ENCODE measurements at places on chromosomes 1 and 21.

DNA sequence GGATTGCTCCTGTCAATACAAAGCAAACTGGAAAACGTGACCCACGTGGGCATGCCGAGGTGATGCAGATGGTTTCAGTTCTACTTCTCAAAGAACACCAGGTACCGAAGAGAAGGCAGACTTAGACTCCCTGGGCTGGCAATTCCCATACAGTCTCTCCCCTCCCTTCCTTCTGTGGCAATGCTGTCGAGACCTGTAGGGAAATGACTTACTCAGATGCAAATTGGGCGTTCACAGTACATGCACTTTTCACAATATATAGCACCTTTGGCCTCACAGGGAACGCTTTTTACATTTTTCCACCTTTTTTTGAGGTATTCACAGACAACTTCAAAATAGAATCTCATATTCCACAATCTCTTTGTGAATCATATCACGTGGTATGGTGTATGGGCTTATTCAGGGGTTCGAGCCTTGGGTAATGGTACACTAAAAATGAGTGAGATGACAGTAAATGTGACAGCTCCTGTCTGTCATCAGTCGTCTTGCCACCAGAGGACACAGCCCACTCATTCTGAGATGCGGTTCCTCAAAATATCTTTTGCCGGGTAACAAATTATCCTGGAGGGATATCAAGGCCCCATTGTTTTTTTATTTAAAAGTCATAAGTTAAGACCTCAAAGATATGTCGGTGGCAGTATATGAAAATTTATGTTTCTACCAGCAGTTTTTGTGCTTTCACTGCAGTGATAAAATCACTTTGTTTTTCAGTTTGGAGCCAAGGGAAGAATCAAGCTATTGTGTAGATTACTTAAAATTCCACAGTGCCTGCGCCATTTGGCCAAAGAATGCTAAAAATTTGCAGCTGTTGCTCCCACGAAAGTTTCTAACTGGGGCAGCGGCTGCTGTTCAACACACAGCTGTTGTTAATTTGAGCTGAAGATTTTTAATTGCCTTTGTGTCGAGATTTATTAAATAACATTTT lies 168.4 kb downstream of the ZZZ3 start:
- peak; percentile 88 for DNase-seq

- no peak for DNase-seq
Observed at GRCh38 chr1:160628799-160629263, 18.0 kb downstream of the SLAMF1 start.

DNA sequence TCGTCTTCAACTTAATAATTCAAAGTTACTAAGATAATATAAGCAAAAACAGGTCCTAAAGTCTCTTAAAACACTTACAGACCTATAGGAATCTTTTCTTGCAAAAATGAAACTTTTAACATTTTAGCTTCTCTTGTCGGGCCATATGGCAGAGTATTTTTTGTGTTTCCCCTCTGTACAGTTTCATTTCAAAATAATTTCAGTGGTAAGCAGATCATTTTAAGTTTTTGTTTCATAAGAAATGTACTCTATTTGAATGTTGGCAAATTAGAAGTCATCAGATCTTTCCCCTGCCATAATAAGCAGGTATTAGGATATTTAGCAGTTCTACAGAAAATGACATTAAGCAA lies 37.9 kb downstream of the RGL1 start:
- DNase-seq = no peak

DNA sequence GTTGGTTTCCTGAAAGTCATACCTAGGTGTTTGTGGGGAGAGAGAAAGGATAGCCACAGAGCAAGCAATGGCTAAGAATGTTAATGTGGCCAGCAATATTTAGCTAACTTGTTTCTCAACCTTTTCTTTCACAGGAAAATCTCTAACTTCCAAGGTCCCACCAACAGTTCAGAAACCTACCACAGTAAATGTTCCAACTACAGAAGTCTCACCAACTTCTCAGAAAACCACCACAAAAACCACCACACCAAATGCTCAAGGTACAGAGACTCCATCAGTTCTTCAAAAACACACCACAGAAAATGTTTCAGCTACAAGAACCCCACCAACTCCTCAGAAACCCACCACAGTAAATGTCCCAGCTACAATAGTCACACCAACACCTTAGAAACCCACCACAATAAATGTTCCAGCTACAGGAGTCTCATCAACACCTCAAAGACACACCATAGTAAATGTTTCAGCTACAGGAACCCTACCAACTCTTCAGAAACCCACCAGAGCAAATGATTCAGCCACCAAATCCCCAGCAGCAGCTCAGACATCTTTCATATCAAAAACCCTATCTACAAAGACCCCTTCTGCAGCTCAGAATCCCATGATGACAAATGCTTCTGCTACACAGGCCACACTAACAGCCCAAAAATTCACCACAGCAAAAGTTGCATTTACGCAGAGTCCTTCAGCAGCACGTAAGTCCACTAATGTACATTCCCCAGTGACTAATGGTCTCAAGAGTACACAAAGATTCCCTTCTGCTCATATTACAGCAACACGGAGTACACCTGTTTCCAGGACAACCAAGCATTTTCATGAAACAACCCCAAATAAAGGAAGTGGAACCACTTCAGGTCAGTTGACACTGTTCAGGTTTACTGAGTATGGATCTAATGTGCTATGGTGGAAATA lies 15.3 kb downstream of the CD55 start:
- no peak for DNase-seq

GRCh38 chr21:26717146-26717739 lies 128.0 kb downstream of the ADAMTS1 start:
- DNase-seq = peak; percentile 11

DNA sequence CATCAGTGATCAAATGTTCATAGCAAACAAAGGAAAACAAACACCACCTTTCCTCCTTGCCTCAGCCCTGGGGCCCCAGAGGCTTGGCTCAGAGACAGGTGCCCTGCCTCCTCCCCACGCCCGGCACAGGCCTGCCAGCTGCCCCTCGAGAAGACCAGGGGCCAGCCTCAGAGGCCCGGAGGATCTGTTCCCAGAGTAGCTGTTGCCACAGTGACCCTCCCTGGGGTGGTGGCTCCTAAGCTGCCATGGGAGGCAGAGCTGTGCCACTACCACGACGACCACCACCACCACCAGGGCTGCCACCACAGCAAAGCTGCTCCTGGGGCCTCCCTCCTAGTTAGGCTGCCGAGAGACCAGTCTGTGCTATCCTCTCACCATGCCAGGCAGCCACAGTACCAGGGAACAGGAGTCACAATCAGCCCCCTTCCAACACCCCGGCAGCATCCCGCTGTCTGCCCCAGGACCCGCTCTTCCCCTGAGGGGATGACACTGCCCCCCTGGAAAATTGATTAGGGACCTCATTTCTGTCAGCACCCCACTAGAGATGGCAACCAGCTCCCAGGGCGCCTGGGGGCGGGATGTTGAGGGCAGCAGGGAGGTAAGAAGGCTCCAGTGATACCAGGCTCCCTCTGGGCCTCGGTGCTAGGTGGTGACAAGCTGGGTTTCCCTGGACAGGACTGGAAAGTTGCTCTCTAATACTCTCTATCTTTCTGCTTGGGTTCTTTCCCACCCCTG lies 30.5 kb downstream of the KCNC4 start:
- no peak for DNase-seq

DNA sequence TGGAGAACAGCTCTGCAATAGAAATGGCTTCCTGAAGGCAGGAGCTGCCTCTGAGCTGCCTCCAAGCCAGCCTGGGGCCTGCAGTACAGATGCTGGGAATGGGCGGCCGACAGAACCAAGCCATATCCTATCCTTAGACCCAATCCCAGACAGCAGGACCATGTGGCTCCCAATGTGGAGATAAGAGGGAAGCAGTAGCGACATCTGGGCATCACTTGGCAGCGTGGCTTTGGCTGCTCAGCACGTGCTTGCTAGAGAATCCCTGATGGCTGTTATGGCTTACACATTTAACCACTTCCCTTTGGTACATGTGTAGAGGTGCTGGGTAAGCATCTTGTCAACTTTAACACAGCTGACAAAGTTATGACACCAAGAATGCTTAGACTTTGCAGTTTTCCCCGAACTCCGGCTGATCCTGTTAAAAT lies 87.7 kb downstream of the MAN1C1 start:
- DNase-seq = peak; percentile 78

GRCh38 chr1:56626546-56626945 lies 18.6 kb upstream of the PRKAA2 start:
- DNase-seq = peak; percentile 1

DNA sequence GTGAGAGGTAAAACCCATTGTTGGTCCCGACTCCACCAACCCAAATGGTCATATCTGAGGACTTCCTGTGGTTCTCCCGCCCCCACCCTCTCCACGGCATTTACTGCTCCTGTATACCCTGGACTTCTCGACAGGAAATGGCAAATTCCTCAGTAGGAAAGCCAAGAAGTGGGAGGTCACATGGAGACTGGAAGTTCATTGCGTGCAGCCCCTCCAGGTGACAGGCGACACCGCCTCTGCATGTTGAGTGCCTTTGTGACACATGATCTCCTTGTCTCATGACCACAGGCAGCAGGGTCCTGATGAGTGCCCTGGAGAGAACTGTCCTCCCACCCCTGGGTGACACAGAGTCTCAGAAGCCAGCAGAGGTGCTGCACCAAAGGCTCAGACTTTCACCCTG lies 24.2 kb downstream of the ERG start:
- DNase-seq = no peak

GRCh38 chr1:9770298-9770697 lies 53.5 kb downstream of the CLSTN1 start:
- DNase-seq = no peak

DNA sequence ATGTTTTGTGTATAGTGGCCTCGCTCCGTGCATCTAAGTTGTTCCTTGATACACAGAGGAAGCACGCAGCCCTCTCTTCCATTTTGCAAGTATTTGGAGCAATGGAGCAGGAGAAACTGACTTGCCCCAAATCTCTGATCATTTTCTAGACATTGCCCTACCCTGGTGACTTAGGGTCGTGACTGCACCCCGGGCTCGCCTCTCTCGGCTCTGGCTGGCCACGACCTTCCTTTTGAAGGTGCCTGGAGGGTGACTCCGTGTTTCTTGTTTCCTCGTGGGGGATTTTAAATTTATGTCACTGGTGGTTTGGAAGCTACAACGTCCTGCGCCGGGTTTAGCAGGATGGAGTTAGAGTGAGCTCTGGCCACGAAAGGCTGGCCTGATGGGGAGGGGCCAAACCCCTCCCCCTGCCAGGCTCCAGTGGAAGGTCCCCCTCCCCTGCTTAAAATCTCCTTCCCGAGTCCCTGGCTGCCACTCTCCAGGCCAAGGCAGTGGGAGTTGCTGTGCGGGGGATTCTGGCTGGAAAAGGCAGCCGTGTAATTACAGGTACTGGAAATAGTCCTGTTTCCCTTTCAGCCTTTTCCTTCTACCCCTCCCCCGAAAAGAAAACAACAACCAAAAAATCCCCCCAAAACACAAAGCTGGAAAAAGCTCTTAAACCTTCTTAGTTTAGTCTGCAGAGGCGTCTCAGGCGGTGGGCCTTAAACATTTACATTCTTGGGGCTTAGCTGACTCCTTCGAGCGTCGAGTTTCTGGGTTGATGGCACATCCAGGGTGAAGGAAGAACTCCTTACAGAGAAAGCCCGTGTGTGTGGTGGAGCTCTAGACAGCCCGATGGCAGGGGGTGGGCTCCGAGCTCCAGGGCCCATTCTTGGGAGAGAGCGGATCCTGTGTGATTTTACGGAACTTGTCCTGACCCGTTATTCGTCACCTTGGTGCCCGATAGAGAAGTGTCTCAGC lies 28.1 kb downstream of the SPSB1 start:
- no peak for DNase-seq

GRCh38 chr21:36223451-36223850 lies 66.8 kb downstream of the DOP1B start:
- no peak for DNase-seq

GRCh38 chr1:53575955-53576320 lies 116.7 kb downstream of the DMRTB1 start:
- DNase-seq = no peak

DNA sequence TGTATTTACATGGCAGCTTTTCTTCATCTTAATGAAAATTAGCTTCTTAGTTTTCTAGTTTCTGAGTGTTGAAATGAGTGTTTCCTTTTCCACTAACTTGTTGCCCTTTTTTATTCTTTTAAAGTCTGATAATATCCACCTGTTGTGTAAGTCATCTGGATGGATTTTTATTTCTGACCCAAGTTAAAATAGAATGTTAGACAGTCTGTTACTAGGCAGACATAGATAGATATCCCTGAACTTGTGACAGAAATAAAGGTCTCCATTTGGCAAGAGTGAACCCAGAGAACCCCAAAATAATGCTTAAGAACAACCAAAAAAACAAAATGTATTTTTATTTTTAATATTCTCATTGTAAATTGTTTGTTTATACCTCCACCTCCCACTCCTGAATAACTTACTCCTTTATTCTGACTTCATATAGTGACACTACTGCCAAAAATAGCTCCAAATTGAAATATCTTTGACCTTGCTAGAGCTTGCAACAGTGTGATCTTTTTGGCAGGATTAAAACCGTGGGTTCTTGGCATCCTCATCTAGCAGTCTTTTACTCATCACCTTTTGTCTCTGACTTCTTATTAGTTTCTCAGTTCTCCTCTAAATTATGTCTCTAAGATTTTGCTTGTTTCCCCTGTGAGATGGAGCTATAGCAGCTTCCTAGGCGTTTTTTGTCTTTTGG lies 26.9 kb upstream of the SH3D21 start:
- DNase-seq = no peak

DNA sequence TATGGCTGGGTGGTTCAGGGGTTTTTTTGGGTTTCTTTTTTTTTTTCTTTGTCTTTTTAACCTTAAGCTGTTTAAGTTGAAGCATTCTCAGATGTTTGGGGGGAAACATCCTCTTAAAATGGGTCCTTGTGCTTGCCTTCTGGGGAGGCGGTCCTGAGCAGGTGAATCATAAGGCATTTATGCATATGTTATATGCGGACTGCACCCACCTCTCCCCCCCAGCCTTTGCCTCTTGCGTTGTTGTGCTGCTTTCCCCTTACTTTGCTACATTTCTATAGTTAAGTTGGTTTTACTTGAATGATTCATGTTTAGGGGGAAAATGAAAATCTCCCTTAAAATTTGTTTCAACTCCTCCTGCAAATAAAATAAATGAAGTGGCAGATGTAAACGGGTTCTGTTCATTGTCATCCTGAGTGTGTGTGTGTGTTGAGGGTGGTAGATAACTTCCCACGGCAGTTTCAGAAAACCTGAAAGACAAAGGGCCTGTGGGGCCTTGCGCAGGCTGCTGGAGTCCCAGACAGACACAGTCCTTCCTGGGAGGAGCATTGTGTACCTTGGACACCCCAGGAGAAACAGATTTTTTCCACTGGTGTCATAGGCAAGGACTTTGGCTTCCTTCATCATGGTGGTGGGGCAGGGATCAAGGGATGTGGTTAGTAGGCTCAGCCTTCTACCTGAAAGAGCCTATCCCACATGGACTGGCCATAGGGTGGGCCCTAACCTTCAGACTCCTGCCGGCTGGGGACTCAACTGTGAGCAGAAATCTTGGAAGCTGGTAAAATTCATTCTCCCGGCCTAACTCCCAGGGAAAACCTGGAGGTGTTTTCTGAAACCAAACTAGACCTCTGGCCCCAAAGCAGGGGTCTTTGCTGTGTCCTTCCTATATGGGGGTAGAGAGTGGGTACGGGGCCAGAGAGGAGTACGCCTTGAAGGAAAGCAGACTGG lies 926 bp upstream of the SH3D21 start:
- no peak for DNase-seq

DNA sequence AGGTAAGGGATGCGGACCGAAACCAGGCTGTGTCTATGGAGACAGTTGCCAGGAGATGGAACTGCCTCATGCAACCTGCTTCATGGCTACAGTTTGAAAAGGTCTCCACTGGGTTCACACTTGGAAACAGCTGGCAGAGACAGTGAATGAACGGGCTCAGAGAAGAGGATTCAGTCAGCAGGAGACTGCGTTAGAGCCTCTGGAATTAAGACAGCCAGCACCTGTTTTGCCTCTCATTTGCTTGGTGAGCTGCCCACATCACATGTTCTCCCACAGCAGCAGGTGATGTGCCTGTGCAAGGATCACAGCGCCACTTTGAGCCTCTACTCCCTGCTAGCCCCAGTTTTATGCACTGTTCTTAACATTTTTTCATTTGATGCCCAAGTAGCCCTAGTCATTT lies 321.0 kb downstream of the PLPP3 start:
- DNase-seq = no peak

Measured in skin of body (tissue), 3 donors.